ENCODE measurements at places on chromosomes 6 and 20.

DNA sequence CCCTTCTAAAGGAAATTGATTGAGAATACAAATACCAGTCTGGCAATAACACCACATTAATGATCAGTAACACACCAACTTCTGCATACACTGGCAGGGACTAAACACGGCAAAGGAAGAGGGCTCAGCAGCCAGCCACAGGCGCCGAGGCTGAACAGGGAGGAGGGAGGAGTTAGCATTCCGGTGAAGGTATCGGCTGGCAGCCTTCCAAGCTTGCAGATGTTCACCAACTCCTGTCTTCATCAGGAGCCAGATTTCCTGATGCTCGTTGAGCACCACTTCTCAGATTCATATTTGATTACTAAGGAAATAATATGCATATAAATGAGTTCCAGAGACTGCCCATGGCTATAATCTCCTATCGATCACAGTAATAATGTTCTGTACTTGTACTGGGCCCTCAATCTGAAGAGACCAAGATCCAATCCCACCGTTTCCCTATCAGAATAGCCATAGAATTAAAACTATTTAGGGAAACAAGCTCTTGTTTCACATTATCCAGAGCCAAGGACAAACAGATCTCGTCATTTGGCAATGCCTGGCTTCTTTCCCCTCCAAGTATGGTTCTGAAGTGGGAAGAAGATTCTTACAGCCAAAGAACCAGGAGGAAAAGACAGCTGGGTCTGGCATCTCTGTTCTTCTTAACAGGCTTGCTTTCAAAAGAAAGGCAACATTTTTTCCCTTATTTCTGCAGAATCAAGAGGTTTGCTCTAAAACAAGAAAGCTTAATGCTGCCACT, 42.2 kb downstream of the GFOD1 start:
- DNase-seq: peak; percentile 26

- DNase-seq: no peak
Measured at GRCh38 chr6:5379647-5380242, 118.4 kb downstream of the FARS2 start.

GRCh38 chr6:5746053-5746758, 260.5 kb downstream of the NRN1 start:
- no peak for DNase-seq

GRCh38 chr6:47207261-47207660, 102.4 kb downstream of the TNFRSF21 start:
- no peak for DNase-seq

DNA sequence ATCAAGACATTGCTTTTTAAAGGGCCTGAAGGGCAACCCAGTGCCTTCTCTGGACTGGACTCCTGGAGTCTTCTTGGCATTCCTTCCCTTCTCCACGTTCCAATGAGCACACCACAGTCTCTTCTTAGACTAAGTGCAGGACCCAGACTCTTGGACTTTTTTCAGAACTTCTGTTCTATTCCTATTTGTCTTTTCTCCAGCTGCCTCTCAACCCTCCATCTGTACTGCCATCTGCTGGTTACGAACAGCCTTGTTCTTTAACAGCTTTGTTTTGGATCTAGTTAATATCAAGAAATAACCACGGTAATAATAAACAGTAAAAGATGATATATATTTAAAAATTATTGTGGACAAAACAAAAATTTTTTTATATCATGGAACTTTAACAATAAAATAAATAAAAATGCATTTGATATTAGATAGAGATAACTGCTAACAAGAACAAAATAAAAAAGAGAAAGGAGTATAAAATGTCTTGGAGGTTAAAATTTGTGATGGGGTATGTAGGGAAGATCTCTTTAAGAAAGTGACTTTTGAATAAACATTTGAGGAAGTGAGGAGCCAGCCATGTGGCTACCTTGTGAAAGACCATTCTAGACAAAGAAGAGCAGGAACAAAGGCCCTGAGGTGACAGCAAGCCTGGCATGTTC, 105.1 kb upstream of the HCRTR2 start:
- DNase-seq: peak; percentile 8

DNA sequence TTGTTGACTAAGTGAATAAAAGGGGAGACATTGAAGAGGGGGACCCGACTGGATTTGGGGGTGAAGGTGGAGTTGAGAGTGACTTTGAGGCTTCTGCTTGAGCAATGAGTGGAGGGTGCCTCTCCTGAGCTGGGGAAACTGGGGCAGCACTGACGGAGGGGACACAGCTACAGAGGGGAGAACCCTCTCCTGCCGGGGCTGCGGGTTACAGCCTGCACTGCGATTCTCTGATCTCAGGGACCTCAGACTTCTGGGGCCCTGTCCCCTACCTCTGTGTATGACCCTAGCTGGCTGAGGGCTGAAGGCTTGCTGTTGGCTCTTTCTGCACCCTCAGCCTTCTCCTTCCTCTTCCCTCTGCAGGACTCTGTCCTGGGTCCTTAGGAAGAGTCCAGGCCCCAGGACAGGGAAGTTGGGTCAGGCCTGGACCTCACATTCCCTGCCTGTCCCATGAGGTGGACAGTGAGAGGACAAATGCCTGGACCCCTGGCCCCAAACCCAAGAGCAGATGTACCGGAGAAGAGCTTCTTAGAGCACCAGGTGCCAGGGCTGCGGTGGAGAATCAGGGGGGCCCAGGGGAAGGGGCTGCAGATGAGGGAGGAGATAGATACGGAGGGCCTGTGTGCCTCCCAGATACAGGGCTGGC, 13.7 kb upstream of the FAM110A start:
- DNase-seq: no peak

DNA sequence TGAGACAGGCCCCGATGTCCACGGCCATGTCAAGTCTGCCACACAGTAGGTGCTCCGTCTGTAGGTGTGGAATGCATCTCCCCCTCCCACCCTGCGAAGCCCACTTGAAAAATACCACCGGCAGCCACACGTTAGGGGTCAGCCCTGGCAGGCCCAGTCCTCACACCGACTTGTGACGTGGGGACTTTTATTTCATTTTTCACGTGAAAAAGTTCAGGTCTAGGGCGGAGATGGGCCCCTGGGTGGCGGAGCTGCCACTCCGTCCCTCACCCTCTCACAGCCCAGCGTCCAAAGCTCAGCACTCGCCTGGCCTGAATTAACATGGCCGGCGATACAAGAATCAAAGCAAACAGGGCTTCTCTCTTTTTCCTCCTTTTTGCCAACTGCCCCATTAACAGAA, 3.8 kb upstream of the TUBB1 start:
- DNase-seq: no peak

GRCh38 chr6:46184114-46184513, 13.3 kb upstream of the ENPP5 start:
- DNase-seq: no peak

DNA sequence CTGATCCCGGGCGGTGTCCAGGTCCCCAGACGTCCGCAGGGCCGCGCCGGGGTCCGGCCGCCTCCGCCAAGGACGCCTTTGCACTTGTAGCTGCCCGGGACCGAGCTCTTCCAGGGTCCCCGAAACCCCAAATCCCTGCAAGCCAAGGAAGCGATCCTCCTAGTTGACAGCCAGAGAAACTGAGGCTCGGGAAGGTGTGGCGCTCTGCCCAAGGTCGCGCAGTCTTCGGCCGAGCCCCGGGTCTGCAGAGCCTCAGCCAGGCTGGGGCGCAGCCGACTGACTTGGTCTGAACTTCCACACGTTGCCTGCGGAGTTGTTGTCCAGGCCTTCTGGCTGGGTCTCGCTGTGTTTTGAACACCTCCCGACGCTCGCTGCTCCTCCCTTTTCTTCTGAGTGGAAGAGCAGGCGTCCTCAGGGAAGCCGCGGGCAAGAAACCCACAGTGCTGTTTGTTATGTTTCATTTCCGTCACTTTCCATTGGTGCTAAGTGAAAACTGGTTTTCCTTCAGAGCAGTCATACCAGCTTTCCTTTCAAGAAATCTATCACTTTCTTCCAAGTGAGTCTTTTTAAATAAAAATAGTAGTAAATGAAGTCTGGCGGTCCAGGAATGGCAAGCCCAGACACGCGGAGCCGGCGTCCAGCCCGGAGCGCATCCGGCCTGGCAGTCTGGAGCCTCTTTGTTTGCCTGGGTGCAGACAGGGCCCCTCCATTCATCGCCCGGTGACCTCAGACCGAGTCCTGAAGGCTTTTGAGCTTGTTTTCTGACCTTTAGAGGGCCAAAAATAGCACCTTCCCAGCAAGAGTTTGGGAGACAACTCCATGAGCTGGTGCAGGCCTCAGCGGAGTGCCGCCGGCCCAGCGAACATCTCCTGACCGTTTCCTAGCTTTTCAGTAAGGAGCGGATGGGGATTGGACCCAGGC, 698 bp downstream of the FAM210B start:
- no peak for DNase-seq

GRCh38 chr20:44600758-44601201, 18.4 kb downstream of the PKIG start:
- DNase-seq: no peak

- DNase-seq: no peak
Measured at GRCh38 chr20:19652591-19653026, 105.4 kb upstream of the RIN2 start.

GRCh38 chr6:43451348-43451747, 4.0 kb downstream of the DLK2 start:
- DNase-seq: no peak

DNA sequence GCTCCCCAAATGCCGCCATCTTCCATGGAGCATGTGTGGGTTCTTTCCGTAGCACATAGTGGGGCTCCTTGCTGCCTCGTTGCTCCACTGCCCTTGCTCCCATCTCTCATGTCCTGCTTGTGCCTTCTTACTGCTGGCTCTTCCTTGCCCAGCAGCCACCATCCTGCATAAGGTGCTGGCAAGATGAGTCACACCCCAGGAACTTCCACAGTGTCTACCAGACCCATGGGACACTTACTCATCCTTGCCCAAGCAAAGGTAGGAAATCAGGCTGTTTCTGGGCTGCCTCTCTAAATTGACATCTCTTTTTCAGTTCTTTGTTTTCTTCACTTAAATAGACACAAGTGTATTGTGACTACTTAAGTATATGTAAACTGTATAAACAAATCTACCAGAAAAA, 39.4 kb upstream of the RGS17 start:
- no peak for DNase-seq

DNA sequence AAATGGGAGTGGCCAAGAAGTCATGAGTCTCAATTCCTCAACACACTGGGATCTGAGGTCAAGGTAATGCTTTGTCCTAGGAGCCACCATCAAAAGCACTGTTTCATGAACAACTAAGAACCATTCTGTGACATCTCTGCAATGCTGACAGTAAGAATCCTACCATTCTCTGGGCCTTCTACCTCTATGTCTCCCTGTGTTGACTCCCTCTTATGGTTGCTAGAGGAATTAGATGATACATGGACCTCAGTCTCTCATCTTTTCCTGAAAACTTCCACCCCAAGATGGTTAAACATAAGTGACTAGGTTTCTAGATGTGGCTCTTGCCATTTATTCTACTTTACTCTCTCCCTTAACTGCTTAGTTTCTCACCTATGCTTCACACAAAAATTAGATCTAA, 9.1 kb downstream of the MTRF1L start:
- no peak for DNase-seq

DNA sequence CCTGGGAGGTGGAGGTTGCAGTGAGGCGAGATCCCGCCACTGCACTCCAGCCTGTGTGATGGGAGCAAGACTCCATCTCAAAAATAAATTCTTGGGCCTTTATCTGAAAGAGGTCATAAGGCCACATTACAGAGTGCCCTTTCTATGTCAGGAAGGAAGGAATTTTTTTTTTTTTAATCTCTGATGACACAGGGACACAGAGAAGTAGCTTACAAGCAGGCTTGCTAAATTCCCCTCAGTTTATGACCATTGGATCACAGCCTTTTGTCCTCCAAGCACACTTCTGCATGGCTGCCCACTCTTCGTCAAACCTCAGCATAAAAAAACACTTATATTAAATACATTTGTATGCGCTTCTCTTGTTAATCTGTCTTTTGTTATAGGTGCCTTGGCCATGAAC, 7.5 kb upstream of the IFNGR1 start:
- no peak for DNase-seq

DNA sequence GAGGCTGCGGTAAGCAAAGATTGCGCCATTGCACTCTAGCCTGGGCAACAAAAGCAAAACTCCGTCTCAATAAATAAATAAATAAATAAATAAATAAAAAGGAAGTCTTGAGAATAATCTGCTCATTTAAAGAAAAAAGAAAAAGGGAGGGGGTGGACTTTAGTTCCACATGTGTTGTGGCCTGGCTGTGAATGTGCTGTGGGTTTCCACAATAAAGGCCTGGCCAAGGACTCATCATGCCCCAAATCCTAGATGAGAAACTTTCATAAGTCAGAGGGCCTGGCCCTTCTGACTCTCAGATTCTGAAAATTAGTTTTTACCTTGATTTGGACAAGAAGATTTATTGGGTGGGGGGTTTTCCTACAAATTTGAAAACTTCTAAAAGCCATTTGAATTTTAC, 48.4 kb downstream of the RIOK1 start:
- no peak for DNase-seq

- no peak for DNase-seq
Measured at GRCh38 chr6:144405163-144405562, 120.0 kb downstream of the UTRN start.

- DNase-seq: no peak
Measured at GRCh38 chr20:61846741-61847419, 218.8 kb downstream of the TAF4 start.

DNA sequence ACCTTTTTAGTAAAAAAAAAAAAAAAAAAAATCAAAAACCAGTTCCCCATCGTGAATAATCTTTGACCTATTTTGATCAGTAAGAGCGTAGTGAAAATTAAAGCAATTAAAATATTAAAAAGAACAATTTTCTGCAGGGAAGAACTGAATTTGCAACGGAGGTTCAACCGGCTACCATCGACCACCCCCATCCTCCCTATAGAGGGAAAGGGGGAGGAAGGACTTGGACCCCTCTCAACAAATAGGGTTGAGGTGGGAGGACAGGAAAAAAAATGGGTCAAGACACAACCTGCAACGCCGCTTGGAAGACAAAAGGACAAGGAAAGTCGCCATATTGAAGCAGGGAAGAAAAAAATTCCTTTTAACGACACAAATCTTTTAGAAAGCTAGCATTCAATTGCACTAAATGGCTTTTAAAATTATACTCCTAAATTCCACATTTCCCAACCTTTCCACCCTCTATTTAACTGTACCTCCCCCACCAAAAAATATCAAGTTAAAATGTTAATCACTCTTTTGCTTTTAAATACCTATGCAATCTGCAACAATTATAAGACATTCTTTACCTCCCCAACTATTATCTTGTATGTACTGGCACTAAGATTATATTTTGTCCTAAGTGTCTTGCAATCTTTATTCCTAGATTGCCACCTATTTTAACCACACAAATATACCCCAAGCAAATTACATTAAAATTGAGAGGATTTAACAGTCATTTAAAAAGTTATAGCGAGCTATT, 1.7 kb downstream of the PPP1R10 start:
- peak; percentile 77 for DNase-seq

GRCh38 chr20:47126709-47127108, 229.8 kb downstream of the ZMYND8 start:
- DNase-seq: no peak

DNA sequence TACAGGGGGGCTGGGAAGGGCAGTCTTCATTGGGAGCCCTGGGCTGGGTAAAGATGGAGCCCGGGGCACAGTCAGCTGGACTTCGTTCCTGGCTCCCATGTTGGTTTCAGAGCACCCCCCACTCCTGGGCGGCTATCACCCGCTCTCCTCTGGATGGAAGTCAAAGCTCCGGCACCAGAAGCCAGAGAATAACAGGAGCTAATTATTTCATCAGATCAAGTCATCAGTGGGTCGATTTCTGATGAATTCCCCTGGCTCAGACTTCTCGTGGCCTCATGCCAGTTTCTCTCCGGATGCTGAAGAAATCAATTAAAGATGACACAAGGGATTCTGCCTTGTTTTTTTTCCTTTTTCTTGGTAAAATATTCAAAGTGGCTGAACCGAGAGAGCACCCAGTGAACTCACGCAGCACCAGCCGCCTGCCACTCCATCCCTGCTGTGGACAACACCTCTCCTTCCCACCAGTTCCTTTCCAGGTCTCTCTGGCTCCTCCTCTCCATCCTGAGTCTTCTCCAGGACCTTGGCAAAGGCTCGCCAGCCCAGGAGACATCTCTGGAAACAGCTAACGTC, 22.5 kb downstream of the SULF2 start:
- DNase-seq: no peak

Data from KG1 (cell line).